Naive thymus-derived CD4-positive, alpha-beta T cell (primary cell): ENCODE measurements at places on chromosomes 1 and 21. TPM values are rescaled to one million over a fixed set of nuclear protein-coding genes. Genes with fewer than 3 reads are reported as not detected.

The S100A4 gene
- 674 and 708 TPM in 2 replicates for total RNA-seq

The FCGR3A gene
- total RNA-seq = 1.5 TPM

The TBX19 gene
- 1.8 TPM for total RNA-seq

The RUNX3 gene
- total RNA-seq = 74.8 TPM

The ZNF697 gene
- total RNA-seq = 0.24 TPM

The ICOSLG gene
- total RNA-seq = 3.3 TPM

The PDZK1 gene
- total RNA-seq = 0.17 TPM

The SEMA4A gene
- 48.6 TPM for total RNA-seq

The ZNF593OS gene
- total RNA-seq = not detected

The CD2 gene
- total RNA-seq = 105 TPM

The TCP10L gene
- 0.57 TPM for total RNA-seq

The RAVER2 gene
- total RNA-seq = 1.9 TPM

The ERO1B gene
- total RNA-seq = 24.9 TPM

The TIE1 gene
- total RNA-seq = not detected

The NOC2L gene
- 62.0 TPM for total RNA-seq

The FAM229A gene
- 22.6 TPM for total RNA-seq

The C1orf115 gene
- total RNA-seq = 1.5 TPM

The KRTAP12-2 gene
- not detected for total RNA-seq

The RAB7B gene
- 0.35 TPM for total RNA-seq

The C1orf185 gene
- total RNA-seq = not detected

The RSPO1 gene
- not detected for total RNA-seq

The GNAT2 gene
- total RNA-seq = not detected

The FAM131C gene
- total RNA-seq = not detected

The LPAR3 gene
- 1.1 TPM for total RNA-seq

The TADA1 gene
- 15.6 TPM for total RNA-seq

The PLA2G2D gene
- not detected for total RNA-seq

The SPRR2B gene
- not detected for total RNA-seq

The SLC16A4 gene
- 0.76 TPM for total RNA-seq

The IGSF3 gene
- total RNA-seq = 0.24 TPM

The FAM151A gene
- total RNA-seq = not detected in 2 replicates

The SLAMF7 gene
- total RNA-seq = 14.9 and 16.4 TPM in 2 replicates

The SPATC1L gene
- total RNA-seq = 9.9 and 11.4 TPM in 2 replicates

The TNFRSF25 gene
- 324 TPM for total RNA-seq

The GBP4 gene
- total RNA-seq = 41.0 TPM

The JAK1 gene
- total RNA-seq = 365 TPM

The OR2T2 gene
- total RNA-seq = not detected

The PRELP gene
- total RNA-seq = not detected in 2 replicates

The VTCN1 gene
- not detected for total RNA-seq

The LMX1A gene
- not detected for total RNA-seq
